IMR-90 (cell line): ENCODE measurements at places on chromosomes 4 and X. TPM values are rescaled to one million over a fixed set of nuclear protein-coding genes. Genes with fewer than 3 reads are reported as not detected.

The CC2D2A gene
- total RNA-seq = 21.9 and 26.3 TPM in 2 replicates

The MAGEB4 gene
- total RNA-seq = not detected in 2 replicates

- no peak overlapping the region for H3K4me3 ChIP-seq
- 0 out of 2 replicates have a peak, but pooled peaks cover 1% of the 10 kb centered on the region for H3K27me3 ChIP-seq
- H3K27ac ChIP-seq = no peak overlapping the region
- DNase-seq = peak; percentile 20
- no peaks in the 10 kb centered on the region for H3K4me1 ChIP-seq
Observed at GRCh38 chr4:165355900-165356300, 22.9 kb upstream of the CPE start.

DNA sequence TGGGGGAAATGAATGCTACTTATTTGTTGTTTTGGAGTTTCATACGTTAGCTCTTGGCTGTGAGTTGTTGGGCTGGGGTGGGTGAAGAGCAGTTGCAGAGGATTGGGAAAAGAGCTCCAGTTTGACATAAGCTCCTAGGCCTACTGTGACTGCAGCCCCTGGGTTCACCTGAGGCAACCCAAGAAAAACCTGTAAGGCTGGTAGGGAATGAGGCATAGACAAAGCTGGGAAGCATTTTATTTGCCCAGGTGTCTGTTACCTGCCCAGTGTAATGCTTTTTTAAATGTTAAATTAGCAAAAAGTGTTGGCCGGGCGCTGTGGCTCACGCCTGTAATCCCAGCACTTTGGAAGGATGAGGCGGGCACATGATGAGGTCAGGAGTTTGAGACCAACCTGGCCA lies 160.0 kb downstream of the FHIP1A start:
- H3K27ac ChIP-seq = no peak overlapping the region
- no peaks in the 10 kb centered on the region; the same call in 1 of the 2 replicates for H3K27me3 ChIP-seq
- no peaks in the 10 kb centered on the region for H3K36me3 ChIP-seq
- no peaks in the 10 kb centered on the region for H3K4me1 ChIP-seq
- no peak for DNase-seq

GRCh38 chrX:119607018-119607389 lies 780 bp upstream of the NKRF start:
- H3K27me3 ChIP-seq = no peaks in the 10 kb centered on the region
- H3K4me1 ChIP-seq = no peaks in the 10 kb centered on the region
- no peaks in the 10 kb centered on the region for H3K36me3 ChIP-seq
- peak overlapping the region; percentile 51 for H3K4me3 ChIP-seq
- peak overlapping the region; percentile 69; the same call in 1 of the 2 replicates for H3K27ac ChIP-seq

The ADGRA3 gene
- 28.0 and 30.3 TPM in 2 replicates for total RNA-seq

GRCh38 chrX:55452833-55453124 lies 852 bp downstream of the MAGEH1 start:
- no peaks in the 10 kb centered on the region for H3K36me3 ChIP-seq
- peak overlapping the region; percentile 69 for H3K27ac ChIP-seq
- H3K4me1 ChIP-seq = no peaks in the 10 kb centered on the region
- no peaks in the 10 kb centered on the region for H3K27me3 ChIP-seq

DNA sequence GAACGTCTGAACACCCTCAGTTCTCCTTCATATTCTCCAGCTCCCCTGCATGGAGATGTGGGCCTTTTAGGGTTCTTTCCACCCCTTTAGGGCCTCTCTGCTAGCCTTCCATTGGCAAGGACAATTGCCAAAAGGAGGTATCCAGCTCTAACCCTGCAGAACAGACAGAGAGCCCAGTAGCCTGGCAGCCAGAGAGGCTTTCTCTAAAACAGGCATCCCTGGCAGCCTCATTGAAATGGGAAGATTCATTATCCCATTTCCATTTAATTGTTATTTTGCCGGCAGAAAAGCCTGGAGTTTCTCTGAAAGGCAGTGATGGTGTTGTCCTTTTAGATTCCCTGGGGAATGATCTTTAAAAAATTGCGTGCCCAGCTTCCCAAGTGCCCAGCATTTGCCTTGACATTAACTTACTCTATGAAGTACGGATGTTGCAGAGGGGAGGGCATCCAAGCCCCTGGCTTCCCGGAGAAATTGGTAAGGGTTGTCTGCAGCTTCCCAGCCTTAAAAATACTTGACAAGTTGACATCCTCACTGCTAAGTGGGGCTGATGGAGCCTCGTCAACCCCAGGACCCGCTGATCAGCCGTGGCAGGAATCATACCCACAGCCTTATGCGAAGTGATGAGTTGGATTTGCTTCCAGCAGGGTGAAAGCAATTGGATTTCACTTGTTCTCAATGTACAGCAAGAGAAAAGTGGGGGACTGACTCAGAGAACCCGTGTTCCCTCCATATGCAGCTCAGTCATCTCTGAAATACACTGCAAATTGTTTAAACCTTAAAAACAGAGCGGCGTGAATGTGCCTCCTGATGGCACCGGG lies 244.1 kb downstream of the CRLF2 start:
- H3K36me3 ChIP-seq = no peaks in the 10 kb centered on the region
- DNase-seq = no peak
- H3K27ac ChIP-seq = no peak overlapping the region

DNA sequence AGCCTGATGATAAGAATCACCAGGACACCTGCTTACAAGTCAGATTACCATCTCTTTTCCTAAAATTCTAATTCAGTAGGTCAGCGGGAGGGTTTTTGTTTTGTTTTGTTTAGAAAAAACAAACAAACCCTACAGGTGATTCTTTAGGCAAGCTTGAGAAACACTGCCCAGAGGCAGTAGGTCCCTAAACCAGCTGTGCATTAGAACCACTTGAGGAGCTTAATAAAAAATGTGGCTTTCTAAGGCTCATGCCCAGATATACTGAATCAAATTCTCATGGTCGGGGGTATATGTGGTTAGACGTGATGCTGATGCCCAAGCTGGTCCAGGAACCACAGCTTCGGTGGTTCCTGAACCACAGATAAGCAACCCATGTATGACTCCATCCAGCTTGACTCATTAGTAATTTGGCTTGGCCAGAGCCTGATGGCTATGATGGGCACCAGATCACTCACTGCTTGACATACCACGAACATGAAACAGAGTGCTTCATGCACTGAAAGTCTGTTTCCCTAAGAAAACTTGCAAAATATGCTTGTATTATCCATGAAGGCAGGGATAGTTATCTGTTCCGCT lies 338.1 kb upstream of the F9 start:
- no peaks in the 10 kb centered on the region for H3K36me3 ChIP-seq
- H3K4me3 ChIP-seq = no peak overlapping the region
- H3K27ac ChIP-seq = no peak overlapping the region
- H3K4me1 ChIP-seq = no peaks in the 10 kb centered on the region
- H3K27me3 ChIP-seq = 0 out of 2 replicates have a peak, but pooled peaks cover 2% of the 10 kb centered on the region

- DNase-seq = no peak
- H3K27ac ChIP-seq = no peak overlapping the region
- no peak overlapping the region for H3K4me3 ChIP-seq
- peaks cover 14% of the 10 kb centered on the region; the same call in 1 of the 2 replicates for H3K27me3 ChIP-seq
- no peaks in the 10 kb centered on the region for H3K36me3 ChIP-seq
Observed at GRCh38 chrX:68677998-68678397, 30.5 kb downstream of the STARD8 start.

DNA sequence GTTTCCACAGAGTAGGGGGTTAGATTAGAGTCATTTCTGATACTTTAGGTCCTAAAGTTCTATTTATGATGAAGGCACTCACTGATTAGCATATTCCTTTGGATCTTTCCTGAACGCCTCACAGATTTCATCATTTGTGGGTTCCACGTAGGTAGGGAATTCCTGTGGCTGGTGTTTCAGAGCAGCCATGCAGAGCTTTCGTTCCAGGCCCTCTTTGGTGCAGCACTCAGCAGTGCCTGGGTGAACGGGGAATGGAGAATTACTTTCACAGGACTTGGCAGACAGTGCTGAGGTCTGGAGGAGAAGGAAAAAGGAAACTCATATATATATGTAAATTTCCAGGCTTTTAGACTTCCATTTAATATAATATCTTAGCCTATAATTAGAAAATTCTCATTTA lies 18.5 kb downstream of the GC start:
- no peaks in the 10 kb centered on the region for H3K4me1 ChIP-seq
- no peaks in the 10 kb centered on the region for H3K27me3 ChIP-seq
- peak; percentile 5 for DNase-seq
- no peak overlapping the region for H3K4me3 ChIP-seq

GRCh38 chrX:124300405-124300804 lies 32.1 kb upstream of the TEX13D start:
- no peaks in the 10 kb centered on the region for H3K36me3 ChIP-seq
- DNase-seq = no peak
- H3K27ac ChIP-seq = no peak overlapping the region
- H3K4me3 ChIP-seq = no peak overlapping the region

The NAT8L gene
- total RNA-seq = not detected in 2 replicates

GRCh38 chrX:25555521-25555920 lies 539.8 kb upstream of the ARX start:
- H3K4me3 ChIP-seq = no peak overlapping the region
- H3K36me3 ChIP-seq = no peaks in the 10 kb centered on the region
- DNase-seq = no peak
- no peaks in the 10 kb centered on the region for H3K4me1 ChIP-seq
- no peaks in the 10 kb centered on the region for H3K27me3 ChIP-seq
- no peak overlapping the region for H3K27ac ChIP-seq

GRCh38 chr4:159014859-159015258 lies 88.0 kb upstream of the RAPGEF2 start:
- no peak overlapping the region for H3K4me3 ChIP-seq
- peaks cover 2% of the 10 kb centered on the region for H3K4me1 ChIP-seq
- no peak for DNase-seq
- H3K27ac ChIP-seq = no peak overlapping the region
- no peaks in the 10 kb centered on the region for H3K27me3 ChIP-seq
